ENCODE measurements at places on chromosomes 13 and 19.

DNA sequence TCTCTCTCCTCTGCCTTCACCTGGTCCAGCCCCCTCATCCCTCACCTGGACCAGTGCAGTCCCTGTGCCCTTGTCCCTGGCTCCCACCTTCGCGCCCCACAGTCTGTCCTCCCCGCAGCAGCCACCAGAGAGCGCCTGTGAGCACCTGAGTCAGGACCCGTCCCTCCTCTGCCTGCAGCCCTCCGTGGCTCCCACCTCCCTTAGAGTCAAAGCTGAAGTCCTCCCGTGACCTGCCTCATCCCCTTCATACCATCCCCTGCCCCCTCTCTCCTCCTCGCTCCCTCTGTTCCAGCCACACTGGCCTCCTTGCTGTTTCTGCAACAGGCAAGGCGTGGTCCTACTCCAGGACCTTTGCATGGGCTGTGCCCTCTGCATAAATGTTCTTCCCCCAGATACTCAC, 10.3 kb downstream of the CELF5 start:
- DNase-seq: peak; percentile 23

DNA sequence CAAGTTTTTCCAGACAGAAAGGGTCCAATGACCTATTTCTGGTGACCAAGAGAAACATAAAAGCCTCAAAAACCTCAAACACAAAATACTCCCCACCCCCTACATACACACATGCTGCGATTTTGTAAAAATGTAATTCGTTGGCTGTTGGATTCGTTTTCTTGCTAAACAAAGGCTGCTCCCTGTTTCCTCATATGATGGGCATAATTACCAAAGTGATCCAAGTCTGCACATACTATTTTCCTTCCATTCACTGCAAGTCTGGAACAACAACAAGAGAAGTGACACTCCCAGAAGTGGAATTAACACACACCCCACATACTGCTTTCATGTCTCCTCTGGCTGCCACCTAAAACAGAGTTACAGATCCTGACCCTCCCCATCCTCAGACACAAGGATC, 131.9 kb downstream of the RAP2A start:
- DNase-seq: no peak

DNA sequence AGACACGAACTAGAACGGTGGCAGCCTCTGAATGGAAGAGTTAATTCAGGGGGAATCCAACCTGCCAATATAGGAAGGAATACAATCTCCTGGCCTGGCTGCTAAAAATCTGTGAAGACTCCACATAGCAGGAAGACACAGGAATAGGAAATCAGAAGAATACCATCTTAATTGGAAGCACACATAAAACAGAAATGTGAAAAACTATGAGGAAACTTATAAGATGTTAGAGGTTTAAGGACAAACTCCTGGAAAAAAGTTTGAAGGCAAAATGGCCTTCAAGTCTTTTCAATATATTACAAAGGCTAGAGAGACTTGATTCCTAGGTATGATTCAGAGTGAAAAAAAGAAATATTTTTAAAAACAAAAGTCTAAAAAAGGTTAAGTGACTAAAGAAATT, 78.1 kb upstream of the FBXL3 start:
- DNase-seq: no peak

DNA sequence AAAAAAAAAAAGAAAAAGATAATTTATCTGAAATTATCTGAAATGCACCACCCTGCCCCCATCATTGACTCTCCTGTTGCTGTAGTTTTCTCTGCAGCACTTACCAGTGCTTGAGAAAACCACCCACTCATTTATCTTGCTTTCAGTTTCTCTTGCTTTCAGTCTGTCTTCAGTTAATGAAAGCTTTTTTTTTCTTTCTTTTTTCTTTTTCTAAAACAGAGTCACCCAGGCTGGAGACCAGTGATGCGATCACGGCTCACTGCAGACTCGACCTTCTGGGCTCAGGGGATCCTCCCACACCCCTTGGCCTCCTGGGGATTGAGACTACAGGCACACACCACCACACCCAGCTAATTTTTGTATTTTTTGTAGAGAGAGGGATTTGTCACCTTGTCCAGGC, 4.3 kb upstream of the ACP5 start:
- DNase-seq: peak; percentile 51

DNA sequence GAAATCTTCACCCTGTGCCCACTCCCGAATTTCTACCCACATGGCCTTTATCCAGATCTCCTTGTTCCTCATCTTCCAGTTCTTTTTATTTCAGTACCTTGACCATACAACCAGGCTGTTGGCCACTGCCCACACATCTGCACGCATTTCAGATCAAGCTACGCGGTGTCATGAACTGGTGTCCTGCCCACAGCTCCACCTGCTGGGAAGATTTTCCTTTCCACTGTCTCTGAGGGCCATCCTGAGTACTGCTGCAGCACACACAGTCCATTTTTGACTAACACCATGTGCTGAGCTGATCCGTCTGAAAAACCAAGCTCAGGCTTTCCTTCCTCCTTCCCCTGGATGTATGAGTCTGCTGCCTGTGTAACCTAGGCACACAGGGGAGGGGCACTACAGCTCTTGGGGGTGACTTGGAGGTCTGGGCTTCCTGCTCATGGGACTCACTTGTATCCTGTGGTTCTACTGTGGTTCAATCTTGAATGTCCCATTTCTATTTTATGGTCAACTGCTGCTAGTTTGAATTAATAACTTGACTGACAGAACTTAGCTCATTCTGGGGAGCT, 71.9 kb downstream of the WASF3 start:
- no peak for DNase-seq

DNA sequence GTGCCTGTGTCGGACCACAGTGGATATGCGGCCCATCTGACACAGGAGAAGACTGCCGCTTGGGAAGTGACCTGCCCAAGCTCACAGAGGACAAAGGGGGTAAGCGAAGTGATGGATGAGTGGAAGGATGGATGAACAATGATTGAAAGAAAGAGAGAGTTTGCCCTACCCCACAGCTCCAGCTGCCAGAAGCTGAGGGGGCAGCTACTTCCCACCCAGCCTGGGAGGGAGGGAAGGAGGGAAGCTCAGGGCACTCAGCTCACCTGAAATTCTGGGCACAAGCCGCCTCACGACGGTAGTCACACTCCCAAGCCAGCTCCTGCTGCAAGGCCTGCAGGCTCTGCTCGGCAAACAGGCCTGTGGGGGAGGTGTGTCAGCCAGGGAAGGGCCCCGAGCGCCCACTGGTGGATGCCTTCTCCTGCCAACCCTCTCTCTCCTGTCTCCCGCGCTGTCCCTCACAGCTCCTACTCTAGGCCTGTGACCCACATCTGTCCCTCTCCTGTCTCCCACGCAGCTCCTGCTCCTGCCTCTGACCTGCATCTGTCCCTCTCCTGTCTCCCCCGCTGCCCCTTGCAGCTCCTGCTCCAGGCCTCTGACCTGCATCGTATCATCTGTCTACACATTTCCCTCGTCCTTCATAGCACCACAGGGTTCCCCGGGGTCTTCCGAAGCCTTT, 12.0 kb upstream of the NUMBL start:
- no peak for DNase-seq

GRCh38 chr13:52707375-52707774, 32.2 kb downstream of the CNMD start:
- no peak for DNase-seq

DNA sequence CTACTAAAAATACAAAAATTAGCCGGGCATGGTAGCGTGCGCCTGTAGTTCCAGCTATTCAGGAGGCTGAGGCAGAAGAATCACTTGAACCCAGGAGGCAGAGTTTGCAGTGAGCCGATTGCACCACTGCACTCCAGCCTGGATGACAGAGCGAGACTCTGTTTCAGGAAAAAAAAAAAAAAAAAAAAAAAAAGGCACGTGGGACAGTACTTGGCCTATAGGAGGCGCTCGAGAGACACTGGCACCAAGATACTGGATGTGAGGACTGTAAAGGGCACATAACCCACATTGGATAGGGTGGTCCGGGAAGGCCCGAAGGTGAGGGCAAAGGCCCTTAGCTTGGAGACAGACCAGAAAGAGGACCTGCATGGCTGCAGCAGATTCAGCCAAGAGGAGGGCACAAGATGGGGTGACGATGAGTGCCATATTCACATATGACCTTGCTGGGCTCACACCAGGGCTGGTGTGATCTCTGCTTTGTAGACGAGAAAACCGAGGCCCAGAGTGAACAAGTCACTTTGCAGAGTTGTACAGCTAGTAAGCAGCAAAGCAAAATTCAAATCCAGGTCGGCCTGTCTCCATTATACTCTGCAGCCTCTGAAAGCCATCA, 89.4 kb downstream of the DPF1 start:
- peak; percentile 31 for DNase-seq

DNA sequence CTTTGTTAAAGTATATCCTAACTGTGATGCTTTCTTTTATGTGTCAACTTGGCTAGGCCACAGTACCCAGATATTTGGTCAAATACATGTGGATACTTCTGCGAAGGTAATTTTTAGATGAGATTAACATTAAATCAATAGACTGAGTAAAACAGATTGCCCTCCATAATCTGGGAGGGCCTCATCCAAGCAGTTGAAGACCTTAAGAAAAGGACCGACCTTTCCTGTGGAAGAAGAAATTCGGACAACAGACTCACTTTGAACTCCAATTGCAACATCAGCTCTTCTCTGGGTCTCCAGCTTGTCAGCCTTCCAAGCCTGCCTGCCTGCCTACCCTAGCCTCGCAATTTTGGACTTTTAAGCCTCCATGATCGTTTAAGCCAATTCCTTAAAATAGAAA, 57.9 kb upstream of the DOCK9 start:
- DNase-seq: no peak

DNA sequence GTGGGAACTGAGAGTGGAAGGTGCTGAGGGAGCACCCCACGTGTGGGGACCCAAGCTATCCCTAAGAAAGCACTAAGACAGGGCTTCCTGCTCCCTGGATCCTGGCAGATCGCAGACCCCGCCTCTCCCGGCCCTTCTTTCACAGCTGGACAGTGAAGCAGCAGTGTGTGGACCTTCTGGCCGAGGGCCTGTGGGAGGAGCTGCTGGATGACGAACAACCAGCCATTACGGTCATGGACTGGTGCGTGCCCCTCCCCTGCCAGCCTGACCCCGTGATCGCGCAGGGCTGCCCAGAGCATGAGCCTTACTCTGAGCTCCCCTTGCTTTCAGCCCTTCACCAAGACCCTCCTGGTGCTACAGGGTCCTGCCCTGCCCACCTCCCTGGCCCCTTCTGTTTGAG, 2.3 kb downstream of the NCCRP1 start:
- no peak for DNase-seq

- DNase-seq: no peak
Measured at GRCh38 chr13:96090240-96091101, 564 bp downstream of the HS6ST3 start.

DNA sequence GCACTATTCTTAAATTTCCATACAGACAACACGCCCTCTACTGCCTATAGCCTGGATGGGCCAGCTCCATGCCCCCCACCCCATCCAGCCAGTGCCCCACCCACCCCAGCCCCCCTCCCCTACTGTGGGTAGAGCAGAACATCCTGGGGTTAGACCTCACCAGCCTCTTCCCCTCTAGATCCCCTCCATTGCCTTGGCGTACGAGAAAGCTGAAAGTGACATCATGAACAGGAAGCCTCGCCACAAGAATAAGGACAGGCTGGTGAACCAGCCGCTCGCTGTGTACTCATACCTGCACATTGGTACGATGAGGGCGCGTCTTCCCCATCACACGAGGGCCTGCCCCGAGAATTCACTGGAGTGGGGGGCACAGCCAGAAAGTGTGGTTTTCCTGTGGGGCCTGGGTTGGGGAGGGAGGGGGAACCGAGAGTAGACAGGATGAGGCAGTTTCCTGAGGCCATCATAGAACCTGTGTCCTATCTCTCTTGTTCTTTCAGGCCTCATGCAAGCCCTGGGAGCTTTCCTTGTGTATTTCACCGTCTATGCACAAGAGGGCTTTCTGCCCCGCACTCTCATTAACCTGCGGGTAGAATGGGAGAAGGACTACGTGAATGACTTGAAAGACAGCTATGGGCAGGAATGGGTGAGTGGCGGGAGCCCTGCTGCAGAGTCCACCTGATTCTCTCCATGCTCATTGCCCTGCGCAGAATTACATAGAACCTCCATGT, 29.1 kb downstream of the ATP12A start:
- DNase-seq: peak; percentile 53

DNA sequence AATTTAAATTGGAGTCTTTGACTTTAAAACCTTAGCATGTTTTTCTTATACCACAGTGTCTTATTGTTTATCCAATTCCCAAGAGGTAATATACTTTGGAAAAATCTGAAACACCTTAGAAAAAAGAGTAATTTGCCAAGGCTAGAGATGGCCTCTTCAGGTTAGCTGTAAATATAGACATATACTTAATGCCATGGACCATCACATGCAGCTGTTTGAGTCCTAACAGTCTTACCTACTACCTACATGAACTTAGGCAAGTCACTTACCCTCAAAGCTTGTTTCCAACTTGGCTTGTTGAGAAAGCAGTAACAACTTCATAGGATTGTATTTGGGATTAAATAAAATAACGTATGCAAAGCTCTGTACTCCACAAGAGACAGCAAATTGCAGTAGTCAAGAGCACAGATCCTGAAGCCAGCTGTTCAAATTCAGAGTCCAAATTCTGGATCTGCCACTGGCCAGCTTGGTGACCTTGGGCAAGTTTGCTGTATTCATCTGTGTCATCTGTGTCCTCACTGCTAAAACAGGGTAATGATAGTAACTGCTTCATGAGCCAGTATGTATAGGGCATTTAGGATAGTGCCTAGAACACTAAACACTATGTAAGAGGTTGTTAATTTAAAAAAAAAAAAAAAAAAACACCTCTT, 13.2 kb upstream of the SPART start:
- DNase-seq: no peak

- peak; percentile 12 for DNase-seq
Measured at GRCh38 chr13:52454459-52454819, 839 bp upstream of the CKAP2 start.

GRCh38 chr13:26707122-26708006, 53.2 kb downstream of the GPR12 start:
- peak; percentile 22 for DNase-seq
